ENCODE measurements at places on chromosomes 3 and 15.

- DNase-seq: no peak
Measured at GRCh38 chr3:13537909-13538296, 11.0 kb upstream of the FBLN2 start.

- DNase-seq: no peak
Measured at GRCh38 chr3:30661098-30661873, 54.9 kb downstream of the TGFBR2 start.

DNA sequence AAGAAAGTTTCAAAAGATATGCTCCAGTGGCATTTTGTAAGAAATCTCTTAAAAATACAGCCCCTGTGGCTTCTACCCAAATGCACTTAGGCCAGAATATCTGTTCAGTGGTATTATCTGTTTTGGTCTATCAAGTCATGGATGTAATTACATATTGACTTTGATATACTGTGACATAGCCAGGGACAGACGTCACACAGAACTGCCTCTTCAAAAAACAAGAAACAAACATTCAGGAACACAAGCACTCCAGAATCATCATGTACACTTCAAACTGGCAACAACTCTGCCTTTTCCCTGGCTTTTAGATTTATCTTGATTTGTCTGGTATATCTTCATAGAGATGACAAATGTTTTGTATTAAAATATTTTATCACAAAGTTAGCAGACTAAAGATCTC is 240.3 kb downstream of the IL5RA start:
- no peak for DNase-seq

- DNase-seq: no peak
Measured at GRCh38 chr3:176974279-176974678, 223.0 kb downstream of the TBL1XR1 start.

DNA sequence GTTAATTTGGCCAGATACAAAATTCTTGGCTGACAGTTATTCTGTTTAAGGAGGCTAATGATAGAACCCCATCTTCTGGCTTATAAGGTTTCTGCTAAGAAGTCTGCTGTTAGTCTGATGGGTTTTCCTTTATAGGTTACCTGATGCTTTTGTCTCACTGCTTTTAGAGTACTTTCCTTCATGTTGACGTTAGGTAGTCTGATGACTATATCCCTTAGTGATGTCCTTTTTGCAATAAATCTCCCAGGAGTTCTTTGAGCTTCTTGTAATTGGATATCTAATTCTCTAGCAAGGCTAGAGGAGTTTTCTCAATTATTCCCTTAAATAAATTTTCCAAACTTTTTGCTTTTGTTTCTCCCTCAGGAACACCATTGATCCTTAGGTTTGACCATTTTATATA is 114.1 kb upstream of the CDIN1 start:
- DNase-seq: no peak

GRCh38 chr3:125357032-125357658 is 18.0 kb downstream of the ZNF148 start:
- DNase-seq: peak; percentile 69

DNA sequence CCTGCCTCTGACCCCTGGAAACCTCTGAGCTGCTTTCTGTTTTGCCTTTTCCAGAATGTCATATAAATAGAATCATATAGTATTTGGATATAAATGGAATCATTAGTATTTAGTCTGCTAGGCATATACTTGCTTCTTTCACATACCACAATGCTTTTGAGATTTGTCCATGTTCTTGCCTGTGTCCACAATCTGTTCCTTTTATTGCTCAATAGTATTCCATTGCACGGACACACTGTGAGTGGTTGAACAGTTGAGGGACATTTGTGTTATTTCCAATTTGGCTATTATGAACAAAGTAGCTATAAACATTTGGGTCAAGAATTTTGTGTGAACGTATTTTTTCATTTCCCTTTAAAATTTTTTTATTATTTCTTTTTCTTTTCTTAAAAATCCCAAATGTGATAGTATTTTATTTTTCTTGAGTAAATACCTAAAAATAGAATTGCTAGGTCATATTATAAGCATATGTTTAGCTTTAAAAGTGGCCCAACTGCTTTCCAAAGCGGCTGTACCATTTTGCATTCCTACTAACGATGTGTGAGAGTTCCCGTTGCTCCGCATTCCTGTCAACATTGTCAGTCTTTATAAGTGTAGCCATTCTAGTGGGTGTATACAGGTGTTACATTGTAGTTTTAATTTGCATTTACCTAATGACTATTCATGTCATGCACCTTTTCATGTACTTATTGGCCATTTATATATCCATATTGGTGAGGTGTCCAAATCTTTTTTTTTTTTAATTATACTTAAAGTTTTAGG is 26.5 kb downstream of the WDR53 start:
- DNase-seq: no peak

DNA sequence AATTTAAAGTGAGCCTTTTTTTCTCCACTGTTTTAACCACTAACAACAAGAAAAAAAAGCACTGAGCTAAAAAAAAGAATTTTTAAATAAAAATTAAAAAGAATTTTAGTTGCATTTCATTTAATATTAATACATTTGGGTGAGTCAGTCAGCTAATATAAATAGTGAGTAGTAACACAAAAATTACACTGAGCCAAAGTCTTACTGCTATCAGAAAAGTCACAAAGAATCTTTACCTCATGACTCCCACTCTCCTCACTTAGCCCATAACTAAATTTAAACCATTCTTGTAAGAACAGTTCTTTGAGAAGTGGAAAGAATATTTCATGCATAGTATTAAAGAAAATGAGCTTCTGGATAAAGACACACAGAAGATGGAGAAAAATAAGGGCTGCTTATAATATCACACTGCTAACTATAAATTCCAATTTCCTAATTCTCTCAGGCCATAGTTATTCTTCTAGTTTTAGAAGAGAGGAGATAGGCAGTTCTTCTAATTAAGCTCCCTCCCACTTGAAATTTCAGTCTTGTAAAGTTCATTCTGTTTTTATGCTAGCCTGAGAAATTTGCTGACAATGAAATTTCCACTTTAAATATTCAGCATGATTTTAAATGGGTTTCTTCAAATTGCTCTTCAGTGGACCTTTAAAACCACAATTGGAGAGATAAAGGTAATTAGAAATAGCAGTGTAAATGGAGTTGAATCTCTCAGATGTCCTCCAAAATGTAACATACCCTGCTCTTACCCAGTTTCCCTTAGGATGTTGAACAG is 17.6 kb downstream of the SHQ1 start:
- DNase-seq: no peak

DNA sequence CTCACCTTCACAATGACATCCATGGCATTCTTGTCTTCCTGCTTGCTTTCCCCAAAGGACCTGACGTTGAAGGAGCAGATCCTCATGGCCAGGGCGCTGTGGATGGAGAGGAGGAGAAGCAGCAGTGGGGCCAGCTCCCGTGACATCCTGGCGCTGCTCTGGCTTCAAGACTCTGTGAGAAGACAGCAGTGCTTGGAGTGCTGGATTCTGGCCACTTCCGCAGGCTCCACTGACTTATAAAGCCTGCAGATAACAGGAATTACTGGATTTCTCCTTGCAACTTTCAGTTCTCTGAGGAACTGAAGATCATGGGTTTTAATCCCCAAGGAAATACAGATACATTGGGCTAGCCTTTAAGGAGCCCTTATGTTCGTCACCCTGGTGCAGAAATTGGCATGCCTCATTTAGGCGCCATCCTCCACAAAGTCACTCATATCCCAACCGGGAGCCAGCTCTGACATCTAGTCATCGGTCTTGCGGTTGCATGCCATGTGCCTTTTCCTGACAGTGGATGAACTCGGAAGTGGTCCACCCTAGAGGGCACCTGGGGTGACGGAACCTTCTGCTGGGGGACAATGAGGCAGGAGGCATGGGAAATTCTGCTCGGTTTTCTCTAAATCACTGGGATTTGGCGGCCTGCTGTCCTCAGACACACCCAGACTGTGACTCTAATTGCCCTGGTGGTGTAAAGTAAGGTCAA is at the start of gene DNASE1L3:
Gene DNASE1L3 (minus strand): TSS at position 212 of the 700 bp plus-strand sequence. CDS start 66 bp downstream, at position 146.
- DNase-seq: no peak

GRCh38 chr15:81309647-81310450 is 14.1 kb downstream of the STARD5 start:
- DNase-seq: no peak

- DNase-seq: no peak
Measured at GRCh38 chr3:117669774-117670173, 960.2 kb downstream of the TUSC7 start.

DNA sequence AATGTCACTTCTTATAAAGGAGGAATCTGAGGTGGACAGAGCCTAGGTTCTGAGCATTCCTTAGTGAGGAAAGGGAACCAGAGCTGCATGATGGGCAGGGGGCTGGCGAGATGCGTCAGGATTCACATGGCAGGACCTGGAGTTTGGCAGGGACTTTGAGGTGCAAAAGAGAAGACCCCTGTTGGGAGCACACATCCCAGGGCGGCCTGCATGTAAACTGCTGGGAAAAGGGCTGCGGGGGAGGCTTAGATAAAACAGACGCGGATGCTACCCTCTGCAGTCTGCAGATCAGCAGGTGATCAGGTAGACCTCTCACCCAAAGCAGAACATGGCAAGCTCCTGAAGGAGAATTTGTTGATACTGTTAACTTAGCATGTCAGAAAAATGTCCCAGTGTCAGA is 168.4 kb downstream of the VGLL4 start:
- DNase-seq: no peak
